ENCODE measurements at places on chromosomes 6 and 20.

- DNase-seq, result no peak
These were observed 32.3 kb downstream of the ELOVL2 start for GRCh38 chr6:11011787-11012234.

GRCh38 chr6:61887423-61887822 lies 398.6 kb downstream of the KHDRBS2 start:
- DNase-seq, result no peak

- DNase-seq, result no peak
These were observed 45.7 kb downstream of the HBS1L start for GRCh38 chr6:135008941-135009290.

- DNase-seq, result peak; percentile 70
These were observed 39.7 kb upstream of the TULP1 start for GRCh38 chr6:35552285-35552917.

DNA sequence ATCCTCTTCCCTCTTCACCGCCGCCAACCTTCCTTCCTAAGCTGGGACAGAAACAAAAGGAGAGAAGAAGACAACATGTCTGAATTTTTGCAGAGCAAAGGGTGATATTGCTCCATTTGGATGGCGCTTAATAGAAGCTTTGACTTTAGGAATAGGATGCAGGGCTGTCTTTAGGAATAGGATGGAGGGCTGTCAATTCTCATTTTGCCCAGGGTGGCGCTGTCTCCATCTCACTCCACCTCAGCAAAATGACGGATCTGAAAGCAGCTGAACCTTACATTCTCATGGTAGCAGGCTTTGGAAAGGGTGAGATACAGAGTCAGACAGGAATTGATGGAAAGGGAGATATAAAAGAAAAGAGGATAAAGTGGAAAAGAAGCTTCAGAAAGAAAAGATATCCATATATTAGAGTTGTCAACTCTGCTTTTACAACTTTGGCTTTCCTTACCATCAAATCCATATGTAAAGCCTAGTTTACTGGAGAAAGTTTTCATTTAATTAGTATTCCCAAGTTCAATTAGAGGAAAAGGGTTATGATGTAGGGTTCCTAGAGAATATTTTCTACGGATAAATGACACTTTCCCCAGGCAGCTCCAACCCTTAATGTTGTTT lies 2.4 kb downstream of the MTCL3 start:
- peak; percentile 58 for DNase-seq
